Kidney (tissue), 22 donors: ENCODE measurements at places on chromosomes 2 and 18. TPM values are rescaled to one million over a fixed set of nuclear protein-coding genes. Genes with fewer than 3 reads are reported as not detected.
A peak's percentile ranks its signal among the peaks of the same experiment; 100 is the strongest.

- DNase-seq, result peak; percentile 51
Observed at GRCh38 chr2:55511508-55512124, 7.9 kb upstream of the CFAP36 start.

Gene MC4R
- polyA plus RNA-seq, result not detected

DNA sequence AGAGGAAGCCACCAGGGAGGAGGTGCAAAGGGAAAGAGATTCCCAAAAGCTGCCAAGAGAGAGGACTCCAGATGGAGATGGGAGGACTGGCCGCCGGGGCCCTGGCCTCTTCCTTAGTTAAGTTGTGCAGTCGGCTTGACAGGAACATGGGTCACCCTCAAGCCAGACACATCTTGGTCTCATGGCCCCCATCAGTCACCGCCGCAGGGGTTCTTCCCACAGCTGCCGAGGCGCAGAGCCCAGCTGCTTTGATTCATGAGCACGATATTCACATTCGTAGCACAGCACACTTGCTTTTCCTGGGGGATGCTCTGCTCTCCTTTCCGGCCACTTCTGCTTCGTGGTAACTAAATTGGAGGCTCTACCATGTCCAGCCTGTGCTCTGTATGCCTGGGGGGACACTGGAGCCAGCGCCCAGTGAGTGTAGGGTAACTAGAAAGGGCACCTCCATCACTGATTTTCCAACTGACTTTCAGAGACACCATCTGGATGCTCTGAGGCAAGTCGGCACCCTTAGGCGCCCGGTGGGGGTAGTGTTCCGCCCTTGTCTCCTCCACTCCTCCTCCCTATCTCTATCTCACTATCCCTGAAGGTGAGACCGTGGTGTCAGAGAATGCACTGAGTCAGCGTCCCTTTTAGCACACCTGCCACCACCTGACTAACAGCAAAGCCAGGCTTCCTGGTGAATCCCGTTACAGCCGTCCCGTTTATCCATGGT is 13.3 kb downstream of the TWIST2 start:
- DNase-seq, result no peak

Gene SEPTIN10
- 20.8 TPM for polyA plus RNA-seq

- no peak for DNase-seq
Observed at GRCh38 chr2:1688859-1689258, 55.5 kb downstream of the PXDN start.

Gene CGREF1
- polyA plus RNA-seq, result 3.8 TPM

Gene EN1
- polyA plus RNA-seq, result not detected

GRCh38 chr2:241911551-241911950 is 42.0 kb downstream of the RTP5 start:
- no peak for DNase-seq

DNA sequence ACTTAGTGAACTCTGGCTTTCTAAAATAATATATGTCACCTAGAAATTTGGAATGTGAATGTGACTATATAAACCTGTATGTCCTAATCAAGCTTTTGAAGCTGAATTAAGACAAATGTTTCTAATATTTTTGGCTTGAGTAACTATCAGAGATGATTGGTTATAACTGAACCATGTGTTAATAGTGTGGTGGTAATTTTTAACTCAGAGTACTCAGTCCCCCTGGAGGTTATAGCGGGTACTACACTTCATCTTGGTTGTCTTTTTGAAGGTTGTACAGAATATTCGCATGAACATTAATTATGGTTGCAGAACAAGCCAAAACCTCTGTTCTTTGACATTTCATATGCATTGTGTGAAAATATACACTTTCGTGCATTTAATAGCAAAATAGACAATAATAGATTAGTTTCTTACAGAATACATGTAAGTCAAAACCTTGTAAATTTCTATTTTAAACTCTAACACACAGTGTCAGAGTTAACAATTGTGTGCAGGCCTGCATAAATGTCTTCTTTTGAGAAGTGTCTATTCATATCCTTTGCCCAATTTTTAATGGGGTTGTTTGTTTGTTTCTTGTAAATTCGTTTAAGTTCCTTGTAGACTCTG is 86.0 kb downstream of the OSBPL6 start:
- DNase-seq, result no peak

GRCh38 chr2:224136396-224136795 is 97.3 kb upstream of the SERPINE2 start:
- no peak for DNase-seq

Gene KLHL29
- polyA plus RNA-seq, result 1.5 TPM

Gene IL36G
- 1.7 TPM for polyA plus RNA-seq

GRCh38 chr2:159614534-159615366 is 1.6 kb downstream of the BAZ2B start:
- DNase-seq, result no peak

Gene GRHL1
- 2.3 TPM for polyA plus RNA-seq

Gene INHBB
- polyA plus RNA-seq, result 0.49 TPM

Gene TM4SF20
- not detected for polyA plus RNA-seq

Gene ZSWIM2
- polyA plus RNA-seq, result not detected

Gene DHX57
- 6.9 TPM for polyA plus RNA-seq

DNA sequence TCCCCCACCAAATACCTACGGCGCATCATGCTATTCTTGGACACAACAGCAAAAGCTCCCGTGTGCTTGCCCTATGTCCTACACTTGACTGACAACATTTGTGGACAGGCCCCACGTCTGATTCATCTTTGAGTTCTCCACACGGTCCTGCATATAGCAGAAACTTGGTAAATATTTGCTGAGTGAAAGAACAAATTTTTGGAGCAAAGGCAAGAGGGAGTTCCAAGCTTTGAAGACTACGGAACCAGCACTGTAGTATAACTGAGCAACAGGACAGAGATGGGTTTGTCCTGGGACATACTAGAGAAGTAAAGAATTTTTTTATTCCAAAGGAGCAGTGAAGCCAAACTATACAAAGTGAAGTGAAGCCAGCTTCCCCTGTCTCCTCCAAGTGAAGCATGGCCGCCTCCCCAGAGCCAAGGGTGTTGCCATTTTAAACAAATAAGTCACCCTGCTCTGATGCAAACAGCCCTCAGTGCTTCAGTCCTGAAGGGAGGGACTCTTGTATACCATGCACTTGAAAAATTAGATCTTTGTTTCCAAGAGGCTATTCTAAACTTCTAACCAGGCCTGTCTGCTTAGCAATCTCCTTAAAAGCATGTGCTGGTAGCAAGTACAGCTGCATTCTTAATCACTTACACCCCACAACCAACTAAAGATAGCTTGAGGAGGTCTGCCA is 35.9 kb downstream of the SPRED2 start:
- DNase-seq, result no peak

DNA sequence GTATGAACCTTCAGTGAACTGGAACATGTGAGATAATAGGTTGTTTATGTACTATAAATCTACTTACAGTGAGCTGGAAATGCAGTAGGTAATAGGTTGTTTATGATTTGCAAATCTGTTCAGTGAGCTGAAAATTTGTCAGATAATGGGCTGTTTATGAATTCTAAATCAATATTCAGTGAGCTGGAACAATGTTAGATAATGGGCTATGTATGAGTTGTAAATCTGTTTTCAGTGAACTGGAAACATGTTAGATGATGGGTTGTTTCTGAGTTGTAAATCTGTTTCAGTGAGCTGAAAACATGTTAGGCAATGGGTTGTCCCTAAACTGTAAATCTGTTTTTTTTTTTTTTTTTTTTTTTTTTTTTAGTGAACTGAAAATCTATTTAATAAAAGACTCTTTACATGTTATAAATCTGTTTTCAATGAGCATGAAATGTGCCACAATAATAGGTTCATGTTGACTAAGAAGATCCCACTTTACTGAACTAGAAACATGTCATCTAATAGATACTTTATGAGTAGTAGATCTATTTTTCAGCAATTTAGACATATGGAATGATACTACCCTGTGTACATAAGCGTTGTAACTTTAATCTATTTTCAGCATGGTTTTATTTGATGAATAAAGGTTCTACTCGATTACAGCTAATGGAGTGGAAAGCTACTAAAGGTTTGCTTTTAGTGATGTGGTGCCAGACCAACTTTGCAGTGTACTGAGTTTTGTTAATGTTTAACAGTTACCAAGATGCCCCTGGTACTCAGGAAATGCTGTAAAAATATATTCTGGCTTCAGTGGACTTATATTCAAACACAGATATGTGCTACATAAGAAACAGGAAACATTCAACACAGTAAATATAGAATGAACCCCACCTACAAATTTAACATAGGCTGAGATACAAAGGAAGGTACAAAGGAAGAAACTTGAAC is 1471.8 kb downstream of the LRP1B start:
- DNase-seq, result no peak

Gene NTSR2
- not detected for polyA plus RNA-seq

DNA sequence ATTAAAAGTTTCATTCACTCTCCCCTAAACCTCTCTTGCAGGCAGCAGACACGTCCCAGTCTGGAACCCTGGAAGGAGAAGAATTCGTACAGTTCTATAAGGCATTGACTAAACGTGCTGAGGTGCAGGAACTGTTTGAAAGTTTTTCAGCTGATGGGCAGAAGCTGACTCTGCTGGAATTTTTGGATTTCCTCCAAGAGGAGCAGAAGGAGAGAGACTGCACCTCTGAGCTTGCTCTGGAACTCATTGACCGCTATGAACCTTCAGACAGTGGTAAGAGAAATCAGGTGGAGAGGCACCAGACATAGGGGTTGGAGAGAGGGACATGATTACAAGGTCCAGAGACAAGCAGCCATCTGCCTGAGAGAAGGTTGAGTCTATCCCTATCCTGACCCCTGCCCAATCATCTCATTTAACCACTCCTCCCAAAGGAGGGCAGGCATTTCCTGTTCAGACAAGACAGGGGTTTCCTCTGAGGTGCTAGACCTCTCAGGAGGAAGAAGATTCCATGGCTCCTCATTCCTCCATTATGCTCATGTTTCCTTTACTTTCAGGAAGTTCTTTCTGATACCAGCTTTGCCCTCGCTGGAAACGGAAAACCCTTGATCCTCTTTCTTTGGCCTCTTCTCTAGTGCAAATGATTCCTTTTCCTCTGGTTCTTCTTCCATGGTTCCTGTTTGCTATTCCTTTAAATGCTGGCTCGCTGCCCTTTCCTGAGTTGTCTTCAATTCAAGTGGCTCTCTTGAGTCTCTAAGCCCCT is 15.1 kb downstream of the PLCD4 start:
- DNase-seq, result peak; percentile 22

Gene DNAH6
- polyA plus RNA-seq, result 0.34 TPM

Gene RIT2
- not detected for polyA plus RNA-seq

- DNase-seq, result no peak
Observed at GRCh38 chr2:106044021-106044420, 150.1 kb downstream of the UXS1 start.
